ENCODE measurements at places on chromosomes 13 and 19.

DNA sequence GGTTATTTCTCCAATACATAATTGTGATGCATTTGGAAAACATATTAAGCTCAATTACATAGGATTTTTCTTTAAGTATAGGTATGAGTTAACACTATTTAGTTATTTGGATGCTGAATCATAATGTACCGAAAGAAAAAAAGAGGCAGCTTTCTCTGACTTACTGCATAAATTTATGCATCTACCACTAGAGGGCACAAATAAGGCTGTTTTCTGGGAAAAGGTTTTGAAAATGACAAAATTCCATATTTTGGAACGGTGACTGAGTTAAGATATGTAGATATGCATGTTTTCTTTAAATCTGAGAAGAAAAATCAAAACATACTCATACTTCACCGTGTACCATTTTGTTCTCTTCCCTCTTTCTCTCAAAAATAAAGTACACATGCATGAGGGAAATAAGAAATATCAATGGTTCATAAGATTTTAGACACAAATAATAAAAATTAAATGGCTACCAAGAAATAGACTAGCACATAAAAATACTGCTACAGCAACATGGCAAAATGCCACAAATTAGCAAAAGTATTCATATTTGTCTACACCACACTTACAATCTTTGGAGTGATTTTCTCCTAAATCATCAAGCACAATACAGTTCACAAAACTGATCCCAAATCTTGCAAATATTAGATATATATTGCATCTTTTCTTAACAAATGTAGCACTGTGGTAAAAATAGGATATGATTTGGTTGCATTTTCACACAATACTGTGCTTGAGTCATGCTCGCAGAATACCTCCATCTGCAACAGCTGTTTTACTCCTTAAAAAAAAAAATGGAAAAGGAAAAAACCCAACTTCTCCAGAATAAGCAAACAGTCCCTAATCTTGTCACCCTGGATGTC, 260.0 kb downstream of the FGF14 start:
- DNase-seq, result no peak

- no peak for DNase-seq
Observed at GRCh38 chr13:29589234-29589633, 6.3 kb downstream of the SLC7A1 start.

DNA sequence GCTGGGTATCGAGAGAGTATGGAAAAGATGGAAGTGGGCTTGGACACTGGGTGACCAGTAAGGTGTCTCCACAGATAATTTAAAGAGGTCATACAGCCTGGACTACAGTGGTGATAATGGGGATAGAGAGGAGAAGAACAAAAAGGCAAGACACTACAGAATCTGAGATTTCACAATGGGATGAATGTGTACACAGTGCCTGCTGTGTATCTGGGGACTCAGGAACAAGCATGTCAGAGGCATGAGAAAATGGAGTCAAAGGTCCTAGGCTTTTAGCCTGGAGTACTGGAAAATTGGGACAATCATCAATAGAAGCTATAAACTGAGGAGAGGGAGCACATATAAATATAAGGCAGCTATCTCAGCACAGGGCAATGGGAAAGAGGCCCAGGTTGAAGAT, 69.4 kb downstream of the TSC22D1 start:
- DNase-seq, result no peak

DNA sequence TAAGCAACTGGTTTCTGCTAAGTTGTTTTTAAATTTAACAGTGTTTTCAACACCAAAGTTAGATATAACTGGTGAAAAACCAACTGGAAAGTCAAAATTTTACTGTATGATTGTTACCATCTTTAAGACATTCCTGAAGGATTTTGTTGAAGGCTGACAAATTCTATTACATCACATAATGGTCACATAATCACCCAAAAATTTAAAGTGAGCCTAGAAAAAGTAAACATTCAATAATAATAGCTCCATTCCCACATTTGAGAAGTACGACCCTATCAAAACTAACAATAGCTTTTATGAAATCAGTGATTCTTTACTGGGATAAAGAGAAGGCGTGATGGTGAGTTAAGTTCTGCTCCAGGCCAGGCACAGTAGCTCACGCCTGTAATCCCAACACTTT, 51.6 kb downstream of the USP12 start:
- no peak for DNase-seq

DNA sequence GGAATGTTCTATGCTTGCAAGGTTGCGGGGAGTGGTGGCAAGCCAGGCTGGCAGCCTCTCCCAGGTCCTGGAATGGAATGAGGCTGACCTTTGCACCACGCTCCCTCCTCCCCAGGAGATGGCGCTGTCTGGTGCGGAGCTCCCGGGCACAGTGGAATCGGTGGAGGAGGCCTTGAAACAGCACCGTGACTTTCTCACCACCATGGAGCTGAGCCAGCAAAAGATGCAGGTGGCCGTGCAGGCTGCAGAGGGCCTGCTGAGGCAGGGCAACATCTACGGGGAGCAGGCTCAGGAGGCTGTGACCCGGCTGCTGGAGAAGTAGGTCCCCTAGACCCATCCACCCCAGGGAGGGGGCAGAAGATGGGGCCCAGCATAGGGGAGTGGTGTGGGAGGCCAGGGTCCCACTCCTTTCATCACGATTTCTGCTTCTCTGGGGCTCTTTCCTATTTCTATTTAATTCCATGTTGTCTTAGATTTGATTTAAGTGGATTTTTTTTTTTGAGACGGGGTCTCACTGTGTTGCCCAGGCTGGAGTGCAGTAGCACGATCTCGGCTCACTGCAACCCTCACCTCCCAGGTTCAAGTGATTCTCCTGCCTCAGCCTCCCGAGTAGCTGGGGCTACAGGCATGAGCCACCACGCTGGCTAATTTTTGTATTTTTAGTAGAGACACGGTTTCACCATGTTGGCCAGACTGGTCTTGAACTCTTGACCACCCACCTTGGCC, 53.2 kb upstream of the SHKBP1 start:
- peak; percentile 87 for DNase-seq

GRCh38 chr19:27964185-27964584, 1248.8 kb downstream of the UQCRFS1 start:
- DNase-seq, result no peak

GRCh38 chr19:41476583-41476982, 33.6 kb downstream of the ERICH4 start:
- DNase-seq, result no peak

DNA sequence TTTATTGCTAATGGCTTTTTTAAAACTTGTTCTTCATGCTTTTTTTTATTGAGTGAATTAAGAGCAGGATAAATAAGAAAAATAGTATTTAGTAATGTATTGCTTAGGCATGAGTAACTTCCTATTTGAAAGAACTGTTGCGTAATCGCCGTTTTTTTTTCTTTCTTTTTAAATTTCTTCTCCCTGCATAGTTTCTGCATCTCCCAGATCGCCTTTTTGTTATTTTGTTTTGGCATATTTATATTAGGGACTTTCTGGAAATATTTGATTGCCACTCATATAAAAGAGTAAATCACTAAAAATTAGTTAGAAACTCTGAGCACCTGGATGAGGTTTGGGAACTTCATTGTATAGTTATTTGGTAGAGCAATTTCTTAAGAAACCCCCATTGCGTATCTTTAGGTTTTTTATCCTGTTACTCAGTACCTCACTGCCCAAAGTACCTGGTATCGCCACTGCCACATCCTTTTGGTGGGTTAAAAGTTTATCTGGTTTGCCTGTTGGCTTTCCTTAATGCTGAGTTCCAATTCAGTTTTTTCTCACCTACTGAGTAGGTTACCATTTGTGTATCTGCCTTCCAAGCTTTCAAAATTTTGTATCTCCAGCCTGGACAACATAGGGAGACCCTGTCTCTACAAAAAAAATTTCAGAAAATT, 36.2 kb upstream of the LPAR6 start:
- no peak for DNase-seq

- no peak for DNase-seq
Observed at GRCh38 chr13:26382366-26382765, 128.4 kb downstream of the CDK8 start.

GRCh38 chr19:38711726-38712153, 32.5 kb downstream of the CAPN12 start:
- no peak for DNase-seq

DNA sequence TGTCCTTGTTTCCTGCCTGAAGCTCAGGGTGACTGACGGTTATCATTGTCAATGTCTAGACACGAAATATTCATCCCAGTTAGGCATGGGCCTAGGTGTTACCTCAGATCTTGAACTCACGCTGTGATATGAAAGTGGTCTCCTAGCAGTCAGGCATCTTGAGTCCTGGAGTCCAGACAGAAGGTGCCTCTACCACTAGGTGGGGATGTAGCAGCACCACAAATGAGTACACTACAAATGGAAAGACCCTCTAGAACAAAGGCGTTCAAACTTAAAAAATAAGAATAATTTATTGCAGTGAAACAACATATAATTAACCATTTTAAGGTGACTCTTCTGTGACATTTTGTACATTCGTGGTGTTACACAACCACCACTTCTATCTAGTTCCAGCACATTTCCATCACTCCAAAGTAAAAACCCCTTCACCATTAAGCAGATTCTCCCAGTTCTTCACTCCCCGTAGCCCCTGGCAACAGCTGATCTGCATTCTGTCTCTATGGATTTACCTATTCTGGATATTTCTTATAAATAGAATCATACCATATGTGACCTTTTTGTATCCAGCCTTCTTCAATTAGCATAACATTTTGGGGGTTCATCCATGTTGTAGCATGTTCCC, 11.9 kb upstream of the FRY start:
- DNase-seq, result peak; percentile 69

DNA sequence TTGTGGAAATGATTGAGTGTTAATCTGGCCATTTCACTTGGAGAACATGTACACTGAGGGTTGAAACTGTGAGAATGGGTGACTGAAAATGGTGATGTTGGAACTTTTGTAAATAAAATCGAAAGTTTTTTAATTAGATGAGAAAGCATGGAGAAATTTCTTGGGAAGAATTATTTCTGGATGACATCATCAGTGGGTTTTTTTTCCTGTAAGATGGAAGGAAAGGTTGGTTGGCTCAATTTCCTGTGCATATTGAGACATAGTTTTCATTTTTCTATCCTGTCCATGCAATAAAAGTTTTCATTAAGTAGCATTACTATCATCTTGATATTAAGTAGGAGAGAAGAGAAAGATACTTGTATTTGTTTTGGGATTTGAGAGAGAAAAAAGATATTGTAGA, 120.6 kb upstream of the HTR2A start:
- no peak for DNase-seq
